ENCODE measurements at places on chromosomes 16 and 17. TPM values are rescaled to one million over a fixed set of nuclear protein-coding genes. Genes with fewer than 3 reads are reported as not detected.

Gene SRCIN1
- total RNA-seq = 1.2 TPM

DNA sequence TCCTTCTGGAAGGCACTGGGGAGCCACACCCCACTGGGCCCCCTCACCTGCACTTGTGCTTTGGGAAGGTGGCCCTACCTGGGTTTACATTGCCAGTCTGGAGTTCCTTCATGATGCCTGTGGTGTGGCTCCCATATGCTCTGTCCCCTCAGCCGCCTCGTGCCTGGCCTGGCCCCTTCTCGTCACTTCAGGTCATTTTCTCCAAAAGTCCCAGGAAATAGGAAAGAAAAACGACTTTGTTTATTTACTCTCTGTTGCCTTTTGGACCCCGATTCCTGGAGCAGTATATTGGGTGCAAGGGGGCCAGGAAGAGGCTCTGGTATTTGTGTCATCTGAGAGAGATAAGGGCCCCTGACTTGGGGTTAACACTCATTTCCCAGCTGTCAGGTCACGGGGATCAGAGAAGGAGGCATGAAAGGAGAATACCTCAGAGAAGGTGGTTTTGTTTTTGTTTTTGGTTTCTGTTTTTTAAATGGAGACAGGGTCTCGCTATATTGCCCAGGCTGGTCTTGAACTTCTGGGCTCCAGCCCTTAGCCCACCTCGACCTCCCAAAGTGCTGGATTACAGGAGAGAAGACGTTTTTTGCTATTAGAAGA lies 4.7 kb downstream of the SOCS3 start:
- no peak for DNase-seq
- H3K27ac ChIP-seq = peak overlapping the region; percentile 91
- H3K36me3 ChIP-seq = no peaks in the 10 kb centered on the region
- no peak overlapping the region for H3K4me3 ChIP-seq
- no peaks in the 10 kb centered on the region for H3K27me3 ChIP-seq

DNA sequence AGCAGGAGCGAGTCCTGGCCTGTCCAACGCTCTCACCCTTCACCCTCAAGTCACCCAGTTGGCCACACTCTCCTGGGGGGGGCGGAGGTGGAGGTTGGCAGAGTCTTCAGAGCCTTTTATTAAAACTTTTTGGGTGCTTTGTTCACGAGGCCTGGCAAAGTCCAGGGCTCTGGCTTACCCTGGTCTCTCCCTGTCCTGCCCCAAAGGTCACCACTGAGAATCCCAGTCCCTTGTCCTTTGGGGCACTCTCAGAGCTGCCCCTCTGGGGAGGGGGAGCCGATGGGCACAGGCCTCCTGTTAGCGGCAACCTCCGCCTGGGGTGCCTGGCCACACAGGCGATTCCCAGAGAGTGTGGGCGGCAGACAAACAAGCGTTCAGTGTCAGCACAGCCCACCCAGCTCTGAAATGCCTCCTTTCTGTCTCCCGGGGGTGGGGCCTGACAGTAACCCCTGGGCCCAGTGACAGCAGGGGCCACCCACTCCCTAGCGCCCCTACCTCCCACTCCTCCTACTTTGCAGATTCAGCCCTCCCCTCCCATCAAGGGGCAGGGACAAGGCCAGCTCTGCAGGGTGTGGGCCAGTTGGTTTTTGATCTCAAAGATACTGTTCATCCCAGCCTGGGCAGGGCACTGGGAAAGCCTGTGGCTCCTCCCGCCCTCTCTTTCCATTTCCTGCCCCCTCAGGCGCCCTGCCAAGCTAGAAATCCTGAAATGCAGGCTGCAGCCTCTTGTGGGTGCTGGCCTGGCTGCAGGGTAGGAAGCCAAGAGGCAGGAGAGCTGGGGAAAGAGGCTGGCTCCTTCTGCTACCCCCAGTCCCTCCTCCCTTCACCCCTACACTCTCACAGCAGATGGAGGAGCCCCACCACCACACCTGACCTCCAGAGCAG lies 36.6 kb upstream of the EMP2 start:
- H3K36me3 ChIP-seq = no peaks in the 10 kb centered on the region
- H3K27ac ChIP-seq = no peak overlapping the region
- H3K4me3 ChIP-seq = no peak overlapping the region
- DNase-seq = peak; percentile 37
- H3K27me3 ChIP-seq = no peaks in the 10 kb centered on the region
- H3K4me1 ChIP-seq = peaks cover 6% of the 10 kb centered on the region

DNA sequence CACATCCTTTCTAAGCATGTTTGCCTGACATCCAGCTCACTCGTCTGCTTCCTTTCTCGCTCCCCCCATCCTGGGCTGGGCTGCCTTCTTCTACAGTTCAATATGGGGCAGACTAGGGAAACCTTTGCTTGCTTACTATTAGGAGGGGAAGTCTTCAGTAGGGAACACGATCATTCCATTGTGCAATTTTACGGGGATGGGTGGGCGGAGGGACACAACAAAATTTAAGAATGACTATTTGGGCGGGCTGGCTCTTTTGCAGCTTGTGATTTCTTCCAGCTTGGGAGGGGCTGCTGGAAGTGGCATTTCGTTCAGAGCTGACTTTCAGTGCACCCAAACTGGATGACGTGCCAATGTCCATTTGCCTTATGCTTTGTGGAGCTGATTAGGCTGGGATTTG lies 25.4 kb downstream of the PCTP start:
- H3K4me1 ChIP-seq = no peaks in the 10 kb centered on the region
- H3K4me3 ChIP-seq = no peak overlapping the region
- DNase-seq = no peak
- no peak overlapping the region for H3K27ac ChIP-seq
- H3K36me3 ChIP-seq = no peaks in the 10 kb centered on the region

- H3K4me1 ChIP-seq = no peaks in the 10 kb centered on the region
- H3K36me3 ChIP-seq = no peaks in the 10 kb centered on the region
- no peak overlapping the region for H3K4me3 ChIP-seq
- no peaks in the 10 kb centered on the region for H3K27me3 ChIP-seq
- DNase-seq = no peak
Observed at GRCh38 chr17:44565866-44566443, 8.7 kb downstream of the FZD2 start.

Measured in ovary (tissue), 10 donors.